ENCODE measurements at places on chromosomes 3 and 15.

GRCh38 chr15:88303395-88303794 lies 46.9 kb upstream of the NTRK3 start:
- no peak for DNase-seq

GRCh38 chr3:105876780-105877327 lies 8.0 kb upstream of the CBLB start:
- peak; percentile 22 for DNase-seq

- peak; percentile 39 for DNase-seq
These were observed 319.8 kb upstream of the LRRFIP2 start for GRCh38 chr3:37494216-37494615.

DNA sequence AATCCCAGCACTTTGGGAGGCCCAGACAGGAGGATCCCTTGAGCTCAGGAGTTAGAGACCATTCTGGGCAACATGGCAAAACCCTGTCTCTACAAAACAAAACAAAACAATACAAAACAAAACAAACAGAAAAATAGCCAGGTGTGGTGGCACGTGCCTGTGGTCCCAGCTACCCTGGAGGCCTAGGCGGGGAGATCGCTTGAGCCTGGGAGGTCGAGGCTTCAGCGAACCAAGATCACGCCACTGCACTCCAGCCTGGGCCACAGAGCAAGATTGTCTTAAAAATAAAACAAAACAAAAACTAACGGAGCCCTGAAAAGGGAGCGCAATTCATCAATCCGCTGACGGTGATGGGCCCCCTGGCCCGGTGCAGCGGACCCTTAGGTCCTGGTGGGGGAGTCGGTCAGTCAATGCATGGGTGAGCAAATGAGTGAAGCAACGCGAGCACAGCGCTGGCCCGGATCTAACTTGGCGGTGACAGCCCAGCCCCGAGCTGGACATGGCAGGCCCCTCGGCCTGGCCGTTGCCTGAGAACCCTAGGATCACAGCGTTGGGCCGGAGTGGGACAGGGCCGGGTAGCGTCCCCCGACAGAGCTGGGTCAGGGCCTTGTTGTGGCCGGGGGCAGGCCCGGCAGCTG lies 52.4 kb upstream of the BLM start:
- peak; percentile 41 for DNase-seq

DNA sequence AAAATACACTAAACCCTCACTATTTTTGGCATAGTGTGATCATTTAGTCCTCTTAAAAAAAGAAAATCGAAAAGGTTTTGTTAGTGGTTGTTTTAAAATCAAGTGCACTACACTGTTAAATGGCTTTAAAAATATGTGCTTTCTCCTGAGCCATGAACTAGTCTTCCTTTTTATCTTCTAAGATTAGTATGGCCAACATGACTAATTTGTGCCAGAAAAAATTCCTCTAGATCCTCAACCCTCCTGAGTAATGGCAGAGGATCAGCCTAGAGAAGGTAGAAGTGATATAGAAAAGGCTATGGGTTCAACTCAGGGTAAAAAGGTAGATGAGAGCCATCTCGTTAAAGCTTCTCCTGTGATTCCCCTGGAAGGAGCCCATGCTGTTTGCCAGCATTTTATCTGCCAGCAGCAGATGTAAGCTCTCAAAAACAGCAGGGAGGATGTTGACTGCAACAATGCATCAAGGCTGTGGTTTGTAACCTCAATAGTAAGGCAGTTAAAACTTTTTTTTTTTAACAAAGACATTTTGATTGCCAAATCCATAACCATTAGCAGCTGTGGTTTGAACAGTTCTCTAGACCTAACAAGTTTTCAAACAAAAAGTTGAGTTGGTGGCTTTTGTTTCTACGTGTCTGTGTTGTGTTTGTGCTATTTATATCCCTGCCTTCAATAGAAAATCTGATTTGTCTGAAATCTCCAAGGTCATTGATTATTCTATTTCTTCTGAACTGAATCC lies 30.2 kb upstream of the ZNF609 start:
- DNase-seq: peak; percentile 99

DNA sequence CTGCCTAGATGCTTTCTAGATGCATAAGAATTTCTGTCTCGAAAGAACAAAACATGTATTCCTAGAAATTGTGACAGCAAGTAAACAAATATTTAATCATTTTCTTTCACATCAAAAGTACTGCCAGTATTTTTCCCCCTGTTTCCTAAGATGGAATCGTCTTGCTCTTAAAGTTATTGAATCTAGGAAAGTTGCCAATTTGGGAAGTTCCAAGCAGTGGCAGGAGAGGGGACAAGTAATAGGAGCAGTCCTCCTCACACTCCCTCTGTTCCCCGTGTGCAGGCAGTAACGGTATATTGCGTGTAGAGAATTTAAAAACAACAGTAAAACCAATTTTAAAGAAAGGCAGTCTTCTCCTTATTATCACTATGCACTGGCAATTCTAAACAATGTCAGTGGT lies 619.8 kb downstream of the TBL1XR1 start:
- DNase-seq: no peak

DNA sequence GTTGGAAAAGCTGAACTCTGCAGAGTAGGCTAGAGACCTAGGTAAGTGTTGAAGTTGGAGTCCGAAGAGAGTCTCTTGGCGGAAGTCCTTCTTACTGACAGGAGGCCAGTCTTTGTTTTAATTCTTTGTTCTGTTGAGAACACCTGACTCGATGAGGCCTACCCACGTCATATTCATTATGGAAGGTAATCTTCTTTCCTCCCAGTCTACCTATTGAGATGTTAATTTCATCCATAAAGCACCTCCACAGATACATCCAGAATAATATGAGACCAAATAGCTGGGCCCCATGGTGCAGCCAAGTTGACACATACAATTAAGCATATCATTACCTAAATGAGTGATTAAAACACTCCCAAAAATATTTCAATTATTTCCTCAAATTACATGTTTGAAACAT lies 515.5 kb downstream of the CADM2 start:
- no peak for DNase-seq

- DNase-seq: peak; percentile 58
These were observed 62.2 kb downstream of the ABTB1 start for GRCh38 chr3:127734754-127735473.

- no peak for DNase-seq
These were observed 39.6 kb downstream of the TMEM266 start for GRCh38 chr15:76099388-76099787.

DNA sequence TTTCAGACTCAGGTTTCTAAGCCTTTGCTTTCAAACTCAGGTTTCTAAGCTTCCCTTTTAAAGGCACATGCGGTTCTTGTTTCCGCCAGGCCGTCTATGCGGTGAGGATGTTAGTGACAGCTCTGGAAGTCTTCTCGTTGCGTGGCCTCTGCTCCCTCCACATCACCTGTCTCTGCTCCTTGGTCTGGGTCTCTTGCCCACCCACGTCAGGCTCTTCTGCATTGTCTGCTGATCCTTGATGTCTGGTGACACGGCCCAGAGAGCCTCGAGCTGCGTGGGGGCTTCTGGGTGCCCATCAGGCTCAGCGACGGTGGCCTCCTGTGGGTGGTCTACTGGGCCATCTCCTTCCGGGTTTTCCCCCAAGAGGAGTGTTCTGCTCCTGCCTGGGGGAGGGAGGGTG lies 30.5 kb downstream of the KLF13 start:
- DNase-seq: peak; percentile 46

- no peak for DNase-seq
These were observed 49.2 kb downstream of the SLC41A3 start for GRCh38 chr3:126034481-126035361.
